NCI-H460 (cell line): ENCODE measurements at places on chromosomes 3 and 15. TPM values are rescaled to one million over a fixed set of nuclear protein-coding genes. Genes with fewer than 3 reads are reported as not detected.

The ALDH1A2 gene
- not detected in 2 replicates for total RNA-seq

The BFSP2 gene
- not detected in 2 replicates for total RNA-seq

The PLOD2 gene
- total RNA-seq, result 36.0 and 39.5 TPM in 2 replicates

The MB21D2 gene
- 10.5 and 11.8 TPM in 2 replicates for total RNA-seq

The MYZAP gene
- total RNA-seq, result not detected in 2 replicates

The TBC1D5 gene
- total RNA-seq, result 43.1 and 48.7 TPM in 2 replicates

The TRIM69 gene
- total RNA-seq, result 8.1 and 10.0 TPM in 2 replicates

The NDN gene
- 1.0 and 2.1 TPM in 2 replicates for total RNA-seq

The PRR20G gene
- not detected in 2 replicates for total RNA-seq

The CDCP1 gene
- 47.5 and 47.7 TPM in 2 replicates for total RNA-seq

The CCDC39 gene
- total RNA-seq, result not detected in 2 replicates

The TGM5 gene
- not detected in 2 replicates for total RNA-seq

The NBEAL2 gene
- 14.8 and 16.3 TPM in 2 replicates for total RNA-seq

The ALPK3 gene
- total RNA-seq, result 0.05 and 0.06 TPM in 2 replicates

The SLC22A13 gene
- total RNA-seq, result 0.17 and 0.40 TPM in 2 replicates

The FAM227B gene
- 4.0 and 6.7 TPM in 2 replicates for total RNA-seq

The RLBP1 gene
- not detected in 2 replicates for total RNA-seq

The NXPE3 gene
- total RNA-seq, result 17.1 and 22.6 TPM in 2 replicates

The COL7A1 gene
- 0.63 and 4.2 TPM in 2 replicates for total RNA-seq

The GP9 gene
- total RNA-seq, result not detected in 2 replicates

The ANKRD34C gene
- not detected in 2 replicates for total RNA-seq

The PLA1A gene
- total RNA-seq, result not detected in 2 replicates

The CX3CR1 gene
- total RNA-seq, result not detected in 2 replicates

The C3orf70 gene
- total RNA-seq, result not detected in 2 replicates

The SLC22A14 gene
- 0.35 TPM in 1 of 2 replicates, not detected in the other for total RNA-seq

The MRPL47 gene
- 60.4 and 68.1 TPM in 2 replicates for total RNA-seq

The TMEM207 gene
- total RNA-seq, result not detected in 2 replicates

The SYNPR gene
- not detected in 2 replicates for total RNA-seq

The SH3GL3 gene
- 0.37 TPM in 1 of 2 replicates, not detected in the other for total RNA-seq

The CEP152 gene
- total RNA-seq, result 9.9 and 12.5 TPM in 2 replicates

The CAPN3 gene
- 0.43 and 1.6 TPM in 2 replicates for total RNA-seq

The SMAD6 gene
- total RNA-seq, result 4.0 and 4.8 TPM in 2 replicates
